ENCODE measurements at places on chromosomes 5 and 9.

DNA sequence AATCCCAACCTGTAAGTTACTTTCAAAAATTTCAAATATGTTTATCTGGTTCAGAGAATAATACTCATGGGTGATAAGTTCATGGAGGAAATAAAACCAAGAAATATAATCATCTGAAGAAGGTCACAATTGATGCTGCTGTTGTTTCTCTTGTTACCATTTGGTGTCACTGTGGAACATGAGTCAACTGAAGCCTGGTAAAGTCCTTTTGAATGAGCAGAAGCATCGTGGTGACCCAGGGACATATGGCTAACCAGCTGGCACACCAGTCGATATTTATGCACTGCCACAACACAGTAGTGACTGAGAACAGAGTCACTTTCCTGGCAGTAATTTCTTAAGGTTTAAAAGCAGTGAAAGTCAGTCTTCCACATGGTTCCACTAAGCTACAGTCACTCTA lies 612.9 kb upstream of the TLE4 start:
- no peak for DNase-seq

DNA sequence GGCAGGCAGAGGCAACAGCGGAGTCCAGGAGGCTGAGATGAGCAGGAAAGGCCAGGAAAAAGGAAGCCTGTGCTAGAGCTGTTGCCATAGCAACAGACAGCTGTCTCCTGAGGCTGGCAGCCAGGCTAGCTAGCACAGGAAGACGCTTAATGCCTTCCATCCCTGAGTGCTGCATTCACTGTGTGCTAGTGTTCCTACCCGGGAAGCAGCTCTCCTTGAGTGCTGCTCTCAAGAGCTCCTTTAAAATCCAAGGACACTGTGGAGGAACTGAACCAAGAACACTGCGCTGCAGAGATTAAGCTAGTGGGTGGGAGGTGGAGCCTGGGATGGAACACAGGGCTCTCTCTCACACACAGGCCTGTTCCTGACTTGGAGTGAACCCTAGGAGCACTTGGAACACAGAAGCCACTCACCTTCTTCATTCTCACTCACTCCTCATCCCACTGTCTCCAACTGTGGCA lies 53.5 kb upstream of the IL7R start:
- peak; percentile 75 for DNase-seq

DNA sequence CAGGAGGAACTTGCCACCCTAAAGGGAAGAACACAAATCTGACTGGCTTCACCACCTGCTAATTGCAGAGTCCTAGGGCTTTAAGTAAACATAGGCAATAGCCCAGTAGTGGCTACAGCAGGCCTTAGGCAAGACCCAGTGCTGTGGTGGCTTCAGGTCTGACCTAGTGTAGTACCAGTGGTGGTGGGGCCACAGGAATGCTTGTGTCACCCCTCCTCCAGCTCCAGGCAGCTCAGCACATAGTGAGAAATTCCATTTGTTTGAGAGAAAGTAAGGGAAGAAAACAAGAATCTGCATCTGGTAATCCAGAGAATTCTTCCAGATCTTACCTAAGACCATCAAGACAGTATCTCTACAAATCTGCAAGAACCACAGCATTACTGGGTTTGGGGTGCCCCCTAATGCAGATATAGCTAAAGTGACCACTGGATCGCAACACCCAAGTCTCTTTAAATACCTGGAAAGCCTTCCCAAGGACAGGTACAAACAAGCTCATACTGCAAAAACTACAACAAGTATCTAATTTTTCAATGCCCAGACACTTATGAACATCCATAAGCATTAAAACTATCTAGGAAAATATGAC lies 102.6 kb upstream of the TRPM3 start:
- DNase-seq: no peak

- DNase-seq: no peak
Observed at GRCh38 chr9:115000217-115000639, 69.8 kb upstream of the TNFSF8 start.

DNA sequence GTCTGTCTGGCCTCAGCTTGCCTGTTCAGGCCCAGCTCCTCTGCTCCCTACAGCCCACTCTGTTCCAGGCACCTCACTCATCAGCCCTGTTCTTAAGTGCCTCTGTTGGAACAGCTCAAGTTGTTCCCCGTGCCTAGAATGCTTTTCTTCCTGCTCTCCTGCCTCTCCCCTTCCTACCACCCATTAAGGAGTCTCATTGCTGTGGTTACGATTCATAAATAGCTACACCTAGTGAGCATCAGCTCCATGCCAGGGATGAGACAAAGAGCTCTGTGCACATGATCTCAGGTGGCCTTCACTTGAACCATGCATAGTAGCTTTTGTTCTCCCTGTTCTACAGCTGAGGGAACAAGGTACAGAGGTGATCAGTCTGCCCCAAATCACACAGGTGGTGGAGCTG lies 54.3 kb downstream of the PSD2 start:
- DNase-seq: no peak

GRCh38 chr5:169527863-169528262 lies 55.7 kb upstream of the SPDL1 start:
- DNase-seq: no peak

DNA sequence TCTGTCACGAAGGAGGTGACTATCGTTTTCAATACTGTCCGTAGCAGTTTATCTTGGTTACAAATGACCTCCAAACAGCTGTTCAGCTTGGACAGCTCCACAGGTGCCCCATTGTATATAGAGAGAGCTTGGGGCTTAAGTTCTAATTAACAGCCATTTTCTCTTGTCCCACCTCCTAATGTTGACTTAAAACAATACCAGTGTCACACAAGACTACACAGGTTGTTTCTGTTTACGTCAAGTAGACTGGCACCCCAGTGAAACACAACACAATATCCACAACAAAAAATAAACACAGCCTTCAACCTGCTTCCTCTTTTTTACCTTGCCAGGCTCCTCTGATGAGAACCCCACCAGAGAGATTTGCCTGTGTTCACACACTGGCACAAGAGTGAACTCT lies 39.8 kb upstream of the TLE1 start:
- no peak for DNase-seq

- DNase-seq: no peak
Observed at GRCh38 chr5:150122158-150122510, 33.5 kb downstream of the PDGFRB start.

GRCh38 chr5:31193591-31194467 lies at the start of gene CDH6:
Gene CDH6 (plus strand): TSS chr5:31193686. CDS start chr5:31267474, 73,788 bp downstream.
- DNase-seq: peak; percentile 89

DNA sequence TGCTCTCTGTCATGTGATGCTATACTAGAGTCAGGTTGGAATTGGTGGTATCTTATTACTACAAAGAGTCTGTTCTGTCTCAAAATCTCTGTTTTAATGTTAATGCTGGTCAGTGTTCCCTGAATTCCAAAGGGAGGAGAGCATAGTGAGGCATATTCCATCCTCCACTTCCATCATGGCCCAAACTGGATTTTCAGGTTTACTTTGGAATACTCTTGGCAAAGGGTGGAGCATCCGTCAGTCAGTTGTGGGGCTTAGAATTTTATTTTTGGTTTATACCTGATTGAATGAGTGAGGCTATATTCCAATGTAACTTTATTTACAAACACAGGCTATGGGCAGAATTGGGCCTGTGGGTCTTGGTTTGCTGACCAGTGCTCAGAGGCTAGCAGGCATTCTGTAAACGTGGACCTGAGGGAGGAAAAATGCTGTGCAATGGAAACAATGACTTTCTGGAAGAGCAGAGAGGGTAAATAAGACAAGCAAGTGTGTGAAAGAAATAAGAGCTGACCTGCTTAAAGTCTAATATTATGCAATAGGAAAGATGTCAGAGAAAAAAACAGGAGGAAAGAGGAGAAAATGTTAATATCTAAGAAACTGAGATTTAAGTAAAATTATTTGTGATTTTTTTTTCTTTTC lies 106.2 kb upstream of the CLINT1 start:
- no peak for DNase-seq

- DNase-seq: no peak
Observed at GRCh38 chr9:137977571-137978261, 100.1 kb downstream of the CACNA1B start.

DNA sequence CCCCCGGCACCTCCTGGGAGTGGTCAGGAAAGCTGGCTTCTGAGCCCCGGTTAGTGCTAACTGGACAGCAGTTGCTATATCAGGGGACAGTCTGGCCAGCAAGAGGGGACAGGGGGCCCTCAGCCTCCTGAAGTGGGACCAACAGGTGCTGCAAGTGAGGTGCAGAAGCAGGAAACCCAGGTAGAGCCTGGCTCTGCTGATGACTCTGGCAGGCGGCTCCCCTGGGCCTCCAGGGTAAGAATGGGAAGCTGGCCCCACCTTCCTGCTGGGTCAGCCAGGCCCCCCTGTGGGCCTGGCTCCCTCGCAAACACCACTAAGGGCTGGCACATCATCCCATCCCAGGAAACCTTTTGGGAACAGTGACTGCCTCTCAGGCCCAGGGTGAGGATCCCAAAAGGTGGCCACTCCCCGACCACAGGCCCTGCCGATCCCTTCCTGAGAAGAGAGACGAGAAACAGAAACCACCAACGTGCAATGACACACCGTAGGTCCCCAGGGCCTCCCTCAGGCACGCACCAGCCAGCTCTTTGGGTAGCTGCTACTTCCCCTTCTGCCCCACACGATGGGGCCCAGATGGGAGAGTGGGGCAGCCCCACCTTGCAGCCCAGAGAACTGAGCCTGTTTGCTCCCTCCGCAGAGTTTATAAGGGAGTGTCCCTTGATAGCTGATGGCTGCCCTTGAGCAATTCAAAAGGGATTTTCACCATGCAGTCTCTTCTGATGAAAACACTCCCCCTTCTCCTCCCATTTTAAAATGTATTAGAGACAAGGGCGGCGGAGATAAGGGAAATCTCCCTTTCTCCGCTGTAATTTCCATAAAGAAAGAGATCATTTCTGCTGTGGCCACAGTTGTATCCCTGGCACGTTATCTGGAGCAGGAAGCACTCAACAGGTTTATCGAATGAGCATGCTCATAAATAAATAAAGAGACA lies 76.8 kb downstream of the STK10 start:
- no peak for DNase-seq

GRCh38 chr5:30103452-30104202 lies 1089.9 kb upstream of the CDH6 start:
- DNase-seq: no peak

DNA sequence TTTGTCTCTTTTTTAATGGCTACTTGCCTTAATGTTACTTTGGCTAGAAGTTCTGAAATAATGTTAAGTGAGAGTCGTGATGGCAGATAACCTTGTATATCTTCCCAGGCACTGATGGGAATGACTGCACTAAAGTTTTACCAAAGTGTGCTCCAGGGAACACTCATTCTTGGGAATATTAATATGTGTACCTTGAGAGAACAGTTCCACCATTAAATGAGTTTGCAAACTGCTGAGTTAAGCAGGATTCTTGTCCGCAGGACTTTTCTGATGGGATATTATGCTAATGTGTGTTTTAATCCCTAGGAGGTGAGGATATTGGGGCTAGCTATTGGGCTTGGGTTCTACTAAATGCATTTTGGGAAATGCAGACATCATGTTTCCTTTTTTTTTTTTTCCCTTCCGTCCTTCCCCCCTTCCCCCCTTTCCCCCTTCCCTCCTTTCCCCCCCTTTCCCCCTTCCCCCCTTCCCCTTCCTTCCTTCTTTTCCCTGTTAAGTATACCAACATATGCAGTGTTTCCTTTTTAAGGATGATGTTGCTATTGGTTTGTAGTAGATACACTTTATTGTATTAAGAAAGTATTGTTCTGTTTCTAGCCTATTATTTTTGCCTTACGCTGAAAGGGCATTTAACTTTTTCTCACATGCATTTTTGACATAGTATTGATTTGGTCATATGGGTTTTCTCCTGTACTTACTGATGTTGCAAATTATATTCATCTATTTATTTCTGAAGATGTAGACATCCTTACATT lies 15.5 kb downstream of the ZBTB34 start:
- no peak for DNase-seq

DNA sequence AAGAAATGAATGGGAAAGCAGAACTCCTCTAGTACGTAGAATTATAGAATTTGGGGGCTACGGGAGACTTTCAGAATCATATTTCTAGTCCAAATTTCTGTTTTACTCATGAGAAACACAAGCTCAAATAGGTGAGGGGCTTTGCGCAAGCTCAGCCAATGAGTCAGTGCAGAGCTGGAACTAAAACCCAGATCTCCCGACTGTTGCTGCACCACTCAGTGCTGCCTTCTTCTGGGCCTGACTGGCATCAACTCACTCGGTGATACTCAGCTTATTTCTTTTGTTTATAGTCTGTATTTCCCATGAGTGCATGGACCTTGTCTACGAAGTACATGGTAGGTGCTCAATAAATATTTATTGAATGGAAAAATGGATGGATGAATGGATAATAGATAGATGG lies 280.2 kb downstream of the CDK5RAP2 start:
- DNase-seq: no peak

DNA sequence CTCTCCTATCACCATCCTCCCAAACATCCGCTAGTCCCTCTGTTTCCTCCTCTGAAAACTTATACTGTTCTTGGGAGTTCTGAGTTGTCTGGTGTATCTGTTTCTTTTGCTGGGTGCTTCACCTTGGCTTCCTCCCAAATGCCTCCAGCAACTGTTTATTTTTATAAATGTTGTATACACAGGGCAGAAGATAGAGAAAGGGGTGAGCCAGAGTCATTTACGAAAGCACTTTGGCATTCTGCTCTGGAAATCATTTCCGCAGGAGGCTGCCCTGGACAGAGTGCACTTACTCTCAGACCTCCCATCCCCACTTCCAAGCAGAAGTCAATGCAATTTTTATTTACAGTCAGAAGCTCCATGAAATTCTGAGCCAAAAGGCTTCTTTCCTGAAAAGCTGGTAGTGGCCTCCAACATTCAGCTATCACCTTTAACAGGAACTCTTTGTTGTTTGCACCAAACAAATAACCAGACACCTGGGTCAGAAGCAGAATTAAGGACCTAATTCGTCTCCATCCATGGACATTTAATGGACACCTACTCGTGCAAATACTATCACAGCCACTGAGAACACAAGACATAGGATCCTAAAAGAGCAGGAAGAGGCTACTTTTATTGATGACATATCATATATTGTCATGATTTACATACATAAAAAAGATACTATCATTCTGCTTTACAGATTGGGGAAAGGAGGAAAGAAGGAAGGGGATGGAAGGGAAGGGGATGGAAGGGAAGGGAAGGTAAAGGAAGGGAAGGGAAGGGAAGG lies 229.5 kb upstream of the PAPPA start:
- DNase-seq: no peak

DNA sequence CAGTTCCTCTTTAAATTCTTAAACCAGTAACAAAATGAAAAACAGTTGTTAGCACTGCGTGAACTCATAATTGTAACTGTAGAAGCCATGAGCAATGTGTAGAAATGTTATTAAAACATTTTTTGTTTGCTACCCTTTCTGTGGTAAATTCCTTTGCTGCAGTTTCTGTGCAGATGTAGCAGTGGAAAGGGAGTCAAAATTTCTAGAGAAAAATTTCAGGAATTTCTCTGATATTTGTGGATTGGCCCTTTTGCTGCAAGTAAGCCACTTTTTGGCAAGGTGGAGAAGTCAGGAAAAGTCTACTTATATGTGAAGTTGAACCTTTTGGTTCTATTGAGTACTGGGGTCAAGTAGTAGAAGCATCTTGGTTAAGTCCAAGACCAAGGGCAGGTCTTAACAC lies 10.1 kb downstream of the FBXL7 start:
- no peak for DNase-seq

- no peak for DNase-seq
Observed at GRCh38 chr9:82332774-82333152, 344.2 kb downstream of the SPATA31D1 start.

Data from SHP77 (cell line).